ENCODE measurements at places on chromosomes 7 and 10.

- peak; percentile 63 for DNase-seq
Measured at GRCh38 chr10:70715853-70716795, 43.8 kb downstream of the ADAMTS14 start.

DNA sequence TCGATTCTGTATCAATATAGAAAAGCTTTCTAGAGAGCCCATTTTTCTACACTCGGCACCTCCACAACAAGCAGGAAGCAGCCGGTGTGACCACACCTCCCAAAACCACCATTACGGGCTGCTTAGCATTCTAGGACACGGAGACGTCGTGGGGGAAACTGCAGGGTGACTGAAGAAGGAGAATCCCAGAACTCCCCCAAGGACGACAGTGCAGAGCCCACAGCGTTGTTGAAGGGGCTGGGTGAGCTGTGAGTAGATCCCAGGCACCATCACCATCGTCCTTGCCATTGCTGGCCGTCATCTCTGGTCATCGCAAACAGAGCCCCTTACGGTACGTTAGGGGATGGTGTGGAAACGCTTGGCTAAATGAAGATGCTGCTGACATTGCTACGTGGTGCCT lies 351.8 kb downstream of the PTPRN2 start:
- DNase-seq: no peak

- DNase-seq: no peak
Measured at GRCh38 chr10:85922356-85923129, 444.1 kb downstream of the GRID1 start.

DNA sequence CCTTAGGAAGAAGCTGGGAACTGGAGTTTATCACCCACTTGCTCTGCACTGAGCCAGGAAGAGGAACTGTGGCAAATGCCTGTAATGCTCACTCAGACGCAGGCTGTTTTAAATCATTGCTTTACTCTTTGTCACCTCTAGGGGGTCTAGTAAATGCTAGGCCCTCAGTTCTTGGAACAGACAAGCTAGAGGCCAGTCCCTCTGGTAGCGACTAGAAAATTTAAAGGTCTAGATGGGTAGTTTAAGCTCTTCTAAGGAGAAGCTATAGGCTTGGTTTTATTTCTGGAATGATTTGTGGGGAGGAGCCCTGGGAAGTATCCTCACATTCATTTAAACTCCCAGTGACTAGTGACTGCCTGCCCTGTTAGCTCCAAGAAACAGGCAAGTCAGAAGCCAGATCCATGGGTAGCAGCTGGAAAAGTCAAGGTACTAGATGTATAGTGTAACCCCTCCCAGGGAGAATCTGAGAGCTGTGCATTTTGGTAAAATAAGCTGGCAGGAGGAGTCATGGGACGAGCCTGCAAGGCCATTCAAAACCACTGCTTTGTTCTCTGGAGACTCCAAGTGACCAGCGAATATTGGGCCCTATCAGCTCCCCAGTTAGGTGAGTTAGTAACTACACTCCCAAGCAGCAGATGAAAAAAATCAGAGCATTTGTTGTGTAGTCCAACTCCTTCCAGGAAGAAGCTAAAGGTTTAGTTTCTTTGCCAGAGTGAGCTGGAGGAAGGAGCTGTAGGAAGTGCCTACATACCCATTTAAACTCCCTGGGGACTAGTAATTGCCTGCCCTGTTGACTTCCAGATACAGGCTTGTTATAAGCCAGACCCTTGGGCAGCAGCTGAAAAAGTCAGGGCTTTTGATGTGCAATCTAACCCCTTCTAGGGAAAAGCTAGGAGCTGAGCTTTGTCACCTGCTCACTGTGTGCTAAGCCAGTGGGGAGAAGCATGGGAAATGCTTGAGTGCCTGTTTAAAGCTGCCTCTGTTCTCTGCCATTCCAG lies 68.9 kb downstream of the DYNC1I1 start:
- no peak for DNase-seq

DNA sequence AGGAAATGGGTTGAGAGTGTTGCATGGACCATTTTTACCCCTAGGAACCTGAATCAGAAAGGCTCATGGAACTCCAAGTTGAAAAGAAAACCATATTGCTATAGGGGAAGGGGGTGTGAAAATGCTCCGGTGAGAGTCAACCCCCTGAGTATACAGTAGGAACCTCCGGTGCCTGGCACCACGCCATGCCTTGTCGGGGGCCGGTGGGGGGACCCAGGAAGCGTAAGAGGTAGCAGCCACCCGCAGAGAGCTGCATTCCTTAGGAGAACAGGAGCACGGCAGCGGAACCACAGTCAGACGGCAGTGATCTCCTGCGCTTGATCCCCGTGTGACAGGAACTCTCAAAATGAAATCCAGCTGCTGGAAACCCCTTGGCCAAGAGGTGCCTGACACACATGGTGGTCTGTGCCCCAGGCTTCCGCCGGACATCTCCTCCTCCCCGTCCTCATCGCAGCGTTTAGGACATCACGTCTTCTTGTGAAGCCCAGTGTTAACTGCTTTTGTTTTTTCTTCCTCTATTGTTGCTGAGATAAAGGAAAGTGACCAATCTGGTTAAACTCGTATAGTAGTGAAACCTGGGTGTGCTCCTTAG lies 186.8 kb downstream of the CELF2 start:
- no peak for DNase-seq

DNA sequence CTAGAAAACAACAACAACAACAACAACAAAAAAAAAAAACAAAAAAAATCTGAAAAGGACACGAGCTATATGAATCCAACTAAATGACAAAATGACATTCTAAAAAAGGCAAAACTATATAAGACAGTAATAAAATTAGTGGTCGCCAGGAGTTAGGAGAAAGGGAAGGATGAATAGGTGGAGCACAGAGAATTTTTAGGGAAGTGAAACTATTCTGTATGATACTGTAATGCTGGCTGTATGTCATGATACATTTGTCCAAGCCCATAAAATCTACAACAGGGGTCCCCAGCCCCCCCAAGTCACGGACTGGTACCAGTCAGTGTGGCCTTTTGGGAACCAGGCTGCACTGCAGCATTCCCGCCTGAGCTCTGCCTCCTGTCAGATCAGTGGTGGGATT lies 2.8 kb upstream of the PUS7 start:
- no peak for DNase-seq

DNA sequence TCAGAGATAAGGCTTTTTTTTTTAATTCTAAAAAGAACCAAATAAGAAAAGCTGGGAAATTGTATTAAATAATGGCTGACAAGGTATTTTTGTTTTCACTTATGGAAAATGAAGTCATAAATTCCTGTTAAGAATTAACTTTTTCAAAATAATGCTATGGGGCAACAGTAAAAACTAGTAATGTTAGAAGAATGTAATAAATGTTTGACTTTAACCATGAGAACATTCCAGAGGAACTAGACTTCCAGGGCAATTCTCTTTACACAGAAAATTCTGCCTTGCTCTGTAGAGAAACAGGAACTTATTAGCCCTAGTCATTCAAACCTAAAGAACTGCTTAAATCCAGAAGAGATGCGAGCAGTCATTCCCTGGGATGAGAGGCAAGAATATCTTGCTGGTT lies 571.1 kb downstream of the IPMK start:
- DNase-seq: no peak

- no peak for DNase-seq
Measured at GRCh38 chr10:96044736-96045135, 1.4 kb downstream of the CCNJ start.

DNA sequence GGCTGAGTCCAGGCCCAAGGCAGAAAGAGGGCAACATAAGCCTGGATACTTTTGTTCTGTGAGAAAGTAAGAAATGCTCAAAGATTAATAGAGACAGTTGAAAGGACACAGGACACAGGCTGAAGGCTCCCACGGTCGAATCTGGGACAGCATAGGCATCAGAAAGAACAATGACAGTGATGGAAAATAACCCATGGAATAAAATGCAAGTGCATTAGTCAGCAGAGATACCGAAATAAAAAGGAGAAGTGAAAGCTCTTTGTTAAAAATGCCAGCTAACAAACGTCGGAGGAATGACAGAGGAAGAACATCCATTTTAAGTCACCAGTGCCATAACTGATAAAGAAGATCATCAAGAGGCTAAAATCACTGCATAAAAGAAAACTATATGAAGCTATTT lies 19.6 kb upstream of the AGAP5 start:
- no peak for DNase-seq

DNA sequence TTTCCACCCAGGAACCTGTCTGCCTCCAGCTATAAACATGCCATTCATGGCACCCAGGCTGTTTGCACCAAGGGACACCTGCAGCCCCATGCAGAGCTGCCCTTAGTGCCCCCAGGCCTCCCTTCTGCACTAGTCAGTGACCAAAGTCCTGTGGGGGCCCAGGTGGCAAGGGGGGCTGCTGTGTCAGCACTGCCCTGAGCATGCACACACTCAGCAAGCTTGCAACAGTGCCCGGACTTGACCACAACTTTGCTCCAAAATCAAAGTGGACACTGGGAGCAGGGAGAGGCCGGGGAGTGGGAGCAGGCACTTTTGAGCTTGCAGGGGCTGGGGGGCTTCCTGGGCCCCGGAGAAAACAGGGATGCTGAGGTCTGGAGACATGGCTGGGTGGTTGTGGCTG lies 192.9 kb upstream of the MBL2 start:
- DNase-seq: no peak

DNA sequence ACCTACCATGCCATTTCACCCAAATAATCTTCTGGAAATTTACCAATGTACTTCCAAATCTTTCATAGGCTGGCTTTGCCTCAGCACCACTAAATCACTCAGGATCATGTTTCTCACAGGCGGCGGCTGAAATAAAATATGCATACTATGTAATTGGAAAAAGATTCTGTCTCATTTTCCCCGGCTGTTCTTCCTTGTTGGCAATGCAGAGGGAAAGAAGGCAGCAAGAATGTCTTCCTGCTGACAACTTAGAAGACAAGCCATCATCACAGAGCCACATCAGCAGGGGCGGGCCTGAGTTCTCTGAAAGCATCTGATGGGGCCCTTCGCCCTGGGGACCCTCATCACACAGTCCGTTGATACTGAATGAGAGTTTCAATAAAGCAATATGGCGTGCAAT lies 39.2 kb upstream of the COL1A2 start:
- no peak for DNase-seq

DNA sequence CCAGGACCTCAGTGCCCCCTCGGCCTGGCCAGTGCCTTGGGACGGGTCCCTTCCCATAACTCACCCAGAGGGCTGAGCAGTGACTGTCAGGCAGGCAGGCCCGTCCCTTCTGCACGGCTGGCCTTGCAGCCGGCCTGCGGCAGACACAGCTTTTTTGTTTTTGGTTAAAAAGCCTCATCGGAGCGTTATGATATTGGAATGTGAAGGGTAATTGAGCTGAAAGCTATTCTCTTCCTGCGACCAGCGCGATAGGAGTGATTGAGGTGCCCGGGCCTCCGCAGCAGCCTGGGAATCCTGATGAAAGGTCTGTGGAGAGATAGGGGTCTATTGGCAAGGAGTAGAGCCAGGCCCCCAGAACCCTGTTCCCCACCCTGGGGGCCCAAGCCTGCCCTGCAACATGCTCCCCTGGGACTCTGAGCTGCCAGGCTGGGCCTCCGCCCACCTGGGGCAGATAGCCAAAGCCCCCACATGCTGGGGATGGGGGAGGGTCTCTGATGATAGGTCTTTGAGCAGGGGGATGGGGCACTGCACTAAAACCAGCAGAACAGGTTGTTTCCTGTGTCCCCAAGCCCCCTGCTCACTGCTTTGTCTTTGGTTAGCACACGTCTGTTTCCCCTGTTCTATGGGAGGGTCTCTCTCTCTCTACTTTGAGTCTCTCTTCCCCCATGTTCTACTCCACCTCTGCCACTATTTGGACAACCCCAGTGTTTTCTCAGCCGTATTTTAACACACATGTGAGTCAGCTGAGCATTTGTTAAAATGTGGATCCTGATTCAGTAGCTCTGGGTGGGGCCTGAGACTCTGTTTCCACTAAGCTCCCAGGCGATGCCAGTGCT lies 131.9 kb downstream of the CDH23 start:
- no peak for DNase-seq

GRCh38 chr7:36507475-36508440 lies 118.1 kb downstream of the ANLN start:
- no peak for DNase-seq

DNA sequence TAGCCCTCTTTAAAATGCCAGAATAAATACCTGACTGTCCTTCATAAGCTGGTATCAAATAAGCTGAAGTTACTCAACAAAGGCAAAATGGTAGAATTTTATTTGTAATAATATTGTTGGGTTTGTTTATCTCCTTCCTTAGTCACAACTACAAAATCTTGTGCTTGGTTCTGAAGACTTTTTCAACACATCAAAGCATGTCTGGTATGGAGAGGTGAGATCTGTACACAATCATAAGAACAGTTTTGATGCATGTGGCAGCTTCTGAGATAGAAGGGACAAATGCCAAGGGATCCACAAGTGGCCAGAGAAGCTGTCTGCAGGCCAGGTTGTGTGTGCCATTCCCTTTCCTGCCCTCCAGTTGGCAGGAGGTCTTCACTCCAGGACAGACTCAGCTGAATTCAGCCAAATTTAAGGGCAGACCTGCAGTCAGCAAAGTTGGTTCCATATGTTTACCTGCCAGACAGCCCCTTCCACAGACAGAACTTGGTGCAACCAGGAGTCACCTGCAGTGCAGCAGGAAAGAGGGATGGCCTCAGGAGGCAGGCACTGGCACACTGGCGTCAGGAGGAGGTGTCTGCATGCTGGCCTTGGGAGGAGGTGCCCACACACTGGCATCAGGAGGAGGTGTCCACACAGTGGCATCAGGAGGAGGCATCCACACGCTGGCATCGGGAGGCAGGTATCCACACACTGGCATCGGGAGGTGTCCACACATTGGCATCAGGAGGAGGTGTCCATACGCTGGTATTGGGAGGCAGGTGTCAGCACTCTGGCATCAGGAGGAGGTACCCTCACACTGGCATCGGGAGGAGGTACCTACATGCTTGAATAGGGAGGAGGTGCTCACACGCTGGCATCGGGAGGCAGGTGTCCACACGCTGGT lies 93.1 kb upstream of the IKZF1 start:
- DNase-seq: no peak

- no peak for DNase-seq
Measured at GRCh38 chr7:143300959-143301935, 13.1 kb downstream of the CASP2 start.

DNA sequence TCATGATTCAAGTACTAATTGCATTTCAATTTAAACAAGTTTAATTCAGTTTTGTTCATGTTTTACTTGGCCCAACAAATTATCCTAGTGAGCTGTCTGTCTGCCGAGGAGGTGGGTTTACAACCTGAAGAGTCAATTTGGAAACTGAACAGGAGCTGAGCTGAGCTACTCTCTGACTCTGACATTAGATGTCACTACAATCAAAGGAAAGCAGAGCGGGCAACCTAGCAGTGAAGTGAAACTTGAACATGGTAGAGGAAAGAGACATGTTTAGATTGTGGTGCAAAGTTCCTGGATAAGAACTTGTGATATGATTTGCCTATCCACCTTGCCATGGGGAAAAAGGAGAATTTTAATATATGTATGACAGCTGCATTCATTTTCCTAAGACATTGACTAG lies 9.6 kb upstream of the AGR3 start:
- DNase-seq: peak; percentile 90

DNA sequence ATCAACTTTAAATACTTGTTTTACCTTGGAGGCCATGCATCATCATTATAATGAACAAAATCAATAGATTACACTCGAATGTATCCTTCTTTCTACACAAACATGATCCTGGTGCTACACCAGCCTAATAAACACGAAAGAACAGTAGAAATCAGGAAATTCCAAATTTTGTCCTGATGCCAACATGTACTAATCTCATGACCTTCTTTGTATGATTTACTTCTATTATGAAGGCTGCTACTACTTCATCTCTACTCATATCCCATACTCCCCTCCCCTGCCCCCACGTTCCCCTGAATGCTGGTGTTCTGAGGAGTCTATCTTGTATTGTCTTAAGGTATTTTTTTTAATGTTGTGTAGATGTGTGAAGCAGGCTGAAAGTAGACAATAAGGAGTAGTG lies 315.0 kb downstream of the CACNA2D1 start:
- no peak for DNase-seq

Data from NCI-H526 treated with DMSO at 0.1 percent for 48 hours (cell line).